Renal cortical epithelial cell (primary cell): ENCODE measurements at places on chromosomes 7 and 10.

DNA sequence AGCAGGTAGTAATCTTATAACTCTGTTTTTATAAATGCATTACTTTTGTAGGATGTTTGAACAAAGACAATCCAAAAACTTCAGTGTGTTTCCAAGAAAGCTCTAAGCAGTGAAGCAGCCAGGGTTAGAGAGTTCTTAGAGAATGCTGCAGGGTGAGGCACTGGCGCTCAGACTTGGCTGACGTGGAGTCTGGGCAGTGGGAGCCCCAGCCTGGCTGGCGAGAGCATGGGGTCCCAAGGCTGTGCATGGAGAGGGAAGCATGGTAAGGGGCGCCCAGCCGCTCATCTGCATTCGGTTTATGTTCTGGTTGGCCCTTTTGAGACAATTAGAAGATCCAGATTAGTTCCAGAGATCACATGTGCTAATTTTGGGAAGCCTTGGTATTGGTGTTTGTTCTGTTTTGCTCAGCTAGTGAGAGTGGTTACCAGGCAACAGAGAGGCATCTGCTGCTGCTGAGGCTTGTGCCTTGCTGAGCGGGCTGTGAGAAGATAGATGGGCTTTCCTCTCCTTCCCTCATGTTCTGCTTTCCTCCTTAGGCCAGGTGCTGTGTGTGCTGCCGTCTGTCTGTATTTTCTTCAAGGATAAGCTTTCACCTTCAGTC lies 10.3 kb downstream of the SUN1 start:
- DNase-seq: no peak

DNA sequence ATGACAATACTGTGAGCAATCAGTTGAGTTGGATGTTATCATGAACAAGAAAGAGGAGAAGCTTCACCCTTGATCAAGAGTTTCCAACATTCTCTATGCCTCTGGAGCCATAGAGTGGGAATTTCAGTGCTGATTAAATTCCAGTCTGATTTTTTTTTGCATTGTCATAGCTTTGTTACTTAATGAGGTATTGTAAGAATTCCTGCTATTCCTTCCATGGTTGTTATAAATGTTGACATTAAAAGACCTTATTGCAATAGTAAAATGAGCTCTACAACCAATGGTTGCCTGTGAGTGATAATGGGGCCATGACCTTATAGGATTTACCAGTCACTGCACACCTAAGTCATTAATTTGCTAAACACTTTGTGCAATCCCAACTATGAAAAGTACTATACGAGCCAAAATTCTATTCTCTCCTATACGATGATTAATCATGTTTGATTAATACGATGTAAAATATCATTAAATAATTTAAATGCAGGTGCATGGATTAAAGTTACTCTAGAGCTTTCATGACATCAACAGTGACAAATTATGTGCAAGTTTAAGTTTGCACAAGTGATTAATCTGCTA lies 353.2 kb upstream of the KLF6 start:
- peak; percentile 47 for DNase-seq

GRCh38 chr10:91603931-91604331 lies 28.9 kb downstream of the PPP1R3C start:
- peak; percentile 95 for DNase-seq

- no peak for DNase-seq
These were observed 8.3 kb upstream of the ATP6V0E2 start for GRCh38 chr7:149865437-149865836.
